ENCODE measurements at places on chromosomes 7 and 10.

DNA sequence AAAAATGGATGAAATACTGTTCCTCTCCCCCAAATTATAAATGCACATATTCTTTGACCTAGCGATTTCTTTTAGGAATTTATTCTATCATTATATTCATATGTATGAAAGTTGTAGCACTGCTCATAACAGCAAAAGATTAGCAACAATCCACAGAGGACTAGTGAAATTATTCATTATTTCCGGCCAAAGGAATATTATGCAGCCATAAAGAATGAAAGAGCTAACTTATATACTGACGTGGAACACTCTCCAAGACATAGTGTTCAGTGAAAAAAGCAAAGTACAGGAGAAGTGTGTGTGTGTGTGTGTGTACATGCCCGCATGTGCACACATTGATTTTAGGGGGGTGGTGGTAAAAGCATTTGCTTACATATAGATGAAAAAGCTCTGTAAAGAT is 23.3 kb downstream of the MMS19 start:
- no peak for DNase-seq

DNA sequence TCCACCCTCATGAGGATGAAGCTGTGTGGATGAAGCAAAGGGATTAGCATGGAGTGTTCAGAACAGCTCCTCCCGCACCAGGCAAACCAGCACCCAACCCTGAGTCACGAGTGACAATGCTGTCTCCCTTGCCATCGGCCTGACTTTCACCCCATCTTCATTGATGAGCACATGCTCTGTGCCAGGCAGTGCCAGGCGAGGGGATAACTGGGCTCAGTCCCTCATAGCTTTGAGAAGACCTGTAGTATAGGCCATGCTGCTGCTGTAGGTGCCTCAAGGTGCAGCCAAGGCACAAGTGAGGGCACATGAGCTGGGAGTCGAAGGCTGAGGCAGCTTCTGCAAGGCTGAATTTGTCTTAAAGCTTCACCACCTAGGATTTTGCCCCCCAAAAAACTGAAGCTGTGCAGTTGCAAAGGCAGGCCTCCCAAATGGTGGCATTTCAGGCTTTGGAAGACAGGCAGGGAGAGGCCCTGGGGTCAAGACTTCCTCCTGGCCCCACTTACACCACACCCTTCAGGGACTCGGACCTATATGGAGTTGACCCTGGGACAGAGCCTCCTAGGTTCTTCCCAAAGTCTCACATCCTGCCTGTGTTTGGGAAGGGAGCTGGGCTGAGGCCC is 54.2 kb upstream of the GDF10 start:
- no peak for DNase-seq

- DNase-seq, result no peak
These were observed 108.1 kb upstream of the SP8 start for GRCh38 chr7:20894806-20895205.

DNA sequence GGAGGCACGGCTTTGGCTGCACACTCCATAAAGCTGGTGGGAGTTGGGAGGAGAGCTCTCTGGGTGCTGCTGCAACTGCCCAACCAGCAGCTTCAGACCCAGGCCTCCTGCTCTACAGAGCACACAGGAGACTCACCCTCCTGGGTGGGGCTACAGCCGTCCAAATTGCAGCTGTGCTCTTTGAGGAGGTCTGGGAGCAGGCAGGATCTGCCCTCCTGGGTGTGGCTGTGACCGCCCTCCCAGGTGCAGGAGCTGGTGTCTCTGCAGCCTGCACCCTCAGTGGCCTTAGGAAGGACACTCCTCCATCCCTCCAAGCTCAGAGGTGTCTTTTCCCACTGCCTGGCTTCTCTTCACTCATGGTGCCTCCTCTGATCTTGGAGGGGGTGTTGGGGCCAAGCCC is 20.0 kb upstream of the PRF1 start:
- no peak for DNase-seq

DNA sequence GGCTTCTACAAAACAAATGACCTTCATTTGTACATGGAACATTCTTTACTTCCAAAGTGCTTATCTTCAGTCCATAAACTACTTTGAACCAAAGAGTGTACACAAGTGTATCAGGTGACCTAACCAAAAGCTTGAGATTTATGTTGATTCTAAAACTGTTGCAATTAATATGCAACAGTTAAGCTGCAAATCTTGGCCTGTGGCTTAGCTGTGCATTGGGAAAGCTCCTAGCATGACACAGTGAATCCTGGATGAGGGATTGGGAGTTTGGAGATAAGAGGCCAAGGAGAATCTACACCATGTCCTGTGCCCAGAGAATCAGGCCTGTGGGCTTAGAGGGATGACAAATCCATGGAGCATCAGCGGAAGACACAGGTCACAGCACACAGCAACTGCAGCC is 105.2 kb upstream of the GSDME start:
- no peak for DNase-seq

GRCh38 chr10:16146993-16147392 is 286.7 kb upstream of the MINDY3 start:
- no peak for DNase-seq

DNA sequence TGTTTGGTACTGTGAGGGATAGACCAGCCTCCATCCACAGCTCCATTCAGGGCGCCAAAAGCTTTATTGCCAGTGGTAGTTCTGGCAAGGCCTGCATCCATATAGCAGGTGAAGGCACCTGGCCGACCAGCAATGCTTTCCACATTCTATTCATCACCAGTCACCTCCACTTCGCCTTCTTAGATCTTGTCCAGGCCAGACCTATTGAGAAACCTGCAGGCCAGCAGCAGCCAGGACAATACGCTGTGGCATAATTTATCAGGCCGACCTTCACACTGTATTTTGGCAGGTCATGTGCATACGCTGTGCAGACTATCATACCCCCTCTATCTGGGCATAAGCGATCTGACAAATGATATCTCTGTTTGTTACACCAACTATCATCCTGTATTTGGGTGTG is 15.2 kb upstream of the KNDC1 start:
- no peak for DNase-seq

DNA sequence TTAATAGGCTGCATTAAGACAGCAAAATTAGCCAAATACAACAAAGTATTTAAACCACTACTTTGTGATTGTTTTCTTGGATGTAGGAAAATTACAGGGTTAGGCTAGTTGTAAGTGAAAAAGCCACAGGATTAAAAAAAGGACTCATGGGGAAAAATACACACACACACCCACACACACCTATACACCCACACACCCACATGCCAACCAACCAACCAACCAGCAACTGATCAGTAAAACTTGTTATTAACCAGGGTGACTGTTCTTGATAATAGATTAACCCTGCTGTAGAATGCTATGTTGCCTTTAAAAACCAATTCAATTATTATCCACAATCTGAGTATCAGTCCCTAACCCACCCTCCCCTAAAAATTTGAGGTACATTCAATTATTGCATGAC is 49.0 kb downstream of the MTPN start:
- no peak for DNase-seq

DNA sequence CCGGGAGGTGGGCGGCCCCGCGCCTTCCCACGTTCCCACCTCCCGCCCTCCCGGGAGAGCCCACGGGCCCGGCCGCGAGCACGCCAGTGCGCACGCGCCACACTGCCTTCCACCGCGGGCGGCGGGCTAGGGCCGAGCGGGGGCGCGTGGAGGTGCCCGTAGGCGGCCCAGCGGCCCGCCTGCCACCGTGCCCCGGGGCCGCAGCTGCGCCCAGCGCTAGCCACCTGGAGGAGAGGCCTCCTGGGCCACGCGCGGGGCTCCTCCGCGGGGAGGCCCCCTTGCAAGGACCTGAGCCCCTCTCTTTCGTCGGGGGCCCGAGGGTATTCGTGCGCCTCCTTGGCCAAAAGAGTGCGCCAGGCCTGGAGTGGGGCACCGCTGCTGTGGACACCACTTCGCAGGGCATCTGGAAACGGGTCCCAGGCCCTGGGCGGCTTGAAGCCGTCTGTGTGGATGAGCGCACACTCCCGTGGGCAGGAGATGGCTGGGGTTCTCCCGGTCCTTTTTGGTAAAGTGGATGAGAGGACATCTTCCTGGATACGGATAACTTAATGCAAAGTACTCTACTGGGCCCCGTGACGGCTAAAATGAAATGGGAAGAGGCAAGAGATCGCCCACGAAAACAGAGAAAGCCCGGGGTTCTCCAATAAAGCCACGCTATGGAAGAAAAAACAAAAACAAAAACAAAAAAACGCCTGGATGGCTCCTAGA is 9.0 kb upstream of the EBF3 start:
- no peak for DNase-seq

GRCh38 chr10:59687657-59688056 is 22.0 kb downstream of the SLC16A9 start:
- no peak for DNase-seq

DNA sequence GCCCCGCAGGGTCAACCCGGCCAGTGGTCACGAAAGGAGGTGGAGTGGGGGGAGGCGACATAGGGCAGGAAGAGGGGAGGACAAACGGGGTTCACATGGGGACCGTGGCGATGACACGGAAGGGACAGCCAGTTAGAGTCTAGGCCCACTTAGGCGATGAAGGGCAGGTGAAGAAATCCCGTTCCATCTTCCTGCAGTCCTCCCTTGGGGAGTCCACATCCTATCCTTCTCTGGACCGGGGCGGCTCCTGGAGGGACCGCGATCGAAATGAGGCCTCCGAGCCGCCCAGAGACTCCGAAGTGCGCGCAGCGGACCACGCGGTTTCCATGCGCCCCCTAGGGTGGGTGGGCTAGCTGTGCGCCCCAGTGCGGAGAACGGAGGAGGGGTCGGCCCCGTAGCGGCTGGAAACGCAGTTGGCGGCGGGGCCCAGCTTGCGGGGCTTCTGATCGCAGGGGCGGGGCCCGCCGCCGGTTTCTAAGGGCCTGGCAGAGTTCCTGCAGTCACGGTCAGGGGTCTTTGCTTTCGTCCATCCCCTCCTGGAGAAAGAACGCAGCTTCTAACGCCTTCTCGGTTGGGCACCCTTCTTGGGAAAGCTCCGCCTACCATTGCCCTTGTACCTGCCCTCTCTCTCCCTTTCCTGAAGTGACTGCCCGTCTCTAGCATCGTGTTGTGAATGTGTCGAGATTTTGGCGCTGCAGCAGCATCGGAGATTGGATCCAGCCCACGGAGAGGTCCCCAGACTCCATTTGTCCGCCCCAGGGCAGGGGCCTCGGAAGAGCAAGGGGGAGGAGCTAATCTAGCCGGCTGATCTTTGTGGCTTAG is 17.9 kb upstream of the TMEM225B start:
- peak; percentile 57 for DNase-seq

GRCh38 chr10:112746329-112746728 is 203.7 kb upstream of the TCF7L2 start:
- no peak for DNase-seq

- no peak for DNase-seq
These were observed 959 bp upstream of the ATRNL1 start for GRCh38 chr10:115092258-115092554.

DNA sequence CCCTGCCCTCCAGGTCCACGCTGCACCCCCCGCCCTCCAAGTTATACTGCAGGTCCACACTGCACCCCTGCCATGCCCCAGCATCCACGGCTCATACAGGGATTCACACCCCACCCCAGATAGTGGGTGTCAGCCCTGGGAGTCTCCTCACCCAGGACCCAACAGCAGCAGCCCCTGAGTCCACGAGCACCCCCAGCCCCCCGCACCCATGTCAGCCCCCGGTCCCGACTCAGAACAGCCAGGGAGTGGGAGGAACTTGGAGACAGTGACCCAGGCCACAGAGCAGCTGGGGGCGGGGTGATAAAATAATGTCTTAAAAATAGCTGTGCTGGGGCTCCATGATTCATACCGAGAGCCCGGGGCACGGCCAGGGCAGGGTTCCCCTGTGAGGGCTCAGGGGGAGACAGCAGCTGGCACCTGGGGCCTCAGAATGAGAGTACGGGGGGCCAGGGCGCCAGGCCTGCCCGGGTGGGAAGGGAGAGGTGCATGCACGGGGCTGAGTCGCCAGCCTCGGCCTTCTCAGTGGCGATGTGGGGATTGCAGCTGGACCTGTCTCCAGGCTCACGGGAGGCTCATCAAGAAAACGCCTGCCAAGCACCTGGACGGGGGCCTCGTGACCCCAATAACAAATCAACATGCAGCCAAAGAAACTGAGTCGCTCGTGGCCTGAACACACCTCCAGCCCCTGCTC is 29.8 kb downstream of the ADAP1 start:
- DNase-seq, result no peak

DNA sequence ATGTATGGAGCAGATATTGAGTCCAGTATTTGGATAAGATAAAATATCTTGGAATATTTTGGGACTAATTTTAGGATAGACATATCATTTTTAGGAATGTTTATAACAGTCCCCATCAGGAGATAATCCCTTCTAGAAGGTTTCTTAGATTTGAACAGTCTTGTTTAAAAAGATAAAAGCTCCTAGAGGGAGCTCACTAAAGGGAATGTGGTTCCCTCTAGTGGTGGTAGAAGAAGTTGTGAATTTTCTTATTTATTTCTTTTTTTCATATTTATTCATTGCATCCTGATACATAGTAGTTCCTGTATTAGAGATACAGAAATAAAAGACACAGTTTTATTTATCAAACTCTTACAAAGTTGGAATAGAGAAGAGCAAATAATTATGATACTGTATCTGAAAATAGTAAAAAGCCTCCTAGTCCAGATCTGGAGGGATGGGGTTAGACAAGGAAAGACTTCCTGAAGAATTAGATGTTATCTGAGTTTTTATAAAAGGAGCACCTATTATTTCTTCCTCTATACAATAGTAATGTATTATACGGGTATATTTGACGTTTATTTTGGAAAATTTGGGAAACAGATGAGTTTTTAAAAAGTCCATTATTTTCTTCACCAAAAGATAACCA is 24.5 kb upstream of the KLF14 start:
- no peak for DNase-seq

DNA sequence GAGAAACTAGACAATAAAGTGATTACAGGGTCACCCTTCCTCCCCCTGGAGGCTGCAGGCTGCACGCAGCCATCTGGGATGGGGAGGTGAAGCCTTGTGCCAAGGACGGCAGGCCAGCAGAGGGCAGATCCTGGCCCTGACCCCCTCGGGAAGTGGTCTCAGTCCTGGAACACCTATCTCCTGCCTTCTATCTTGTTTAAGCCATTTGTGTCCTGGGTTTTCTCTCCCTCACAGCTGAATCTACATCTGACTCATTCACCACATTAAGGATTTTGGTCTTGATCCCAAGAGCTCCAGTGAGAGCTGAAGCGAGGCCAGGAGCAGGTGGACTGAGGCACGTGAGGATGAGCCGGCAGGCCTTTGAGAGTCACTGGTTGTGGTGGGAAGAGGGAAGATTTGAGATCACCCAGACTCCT is 16.4 kb upstream of the PARP12 start:
- no peak for DNase-seq

DNA sequence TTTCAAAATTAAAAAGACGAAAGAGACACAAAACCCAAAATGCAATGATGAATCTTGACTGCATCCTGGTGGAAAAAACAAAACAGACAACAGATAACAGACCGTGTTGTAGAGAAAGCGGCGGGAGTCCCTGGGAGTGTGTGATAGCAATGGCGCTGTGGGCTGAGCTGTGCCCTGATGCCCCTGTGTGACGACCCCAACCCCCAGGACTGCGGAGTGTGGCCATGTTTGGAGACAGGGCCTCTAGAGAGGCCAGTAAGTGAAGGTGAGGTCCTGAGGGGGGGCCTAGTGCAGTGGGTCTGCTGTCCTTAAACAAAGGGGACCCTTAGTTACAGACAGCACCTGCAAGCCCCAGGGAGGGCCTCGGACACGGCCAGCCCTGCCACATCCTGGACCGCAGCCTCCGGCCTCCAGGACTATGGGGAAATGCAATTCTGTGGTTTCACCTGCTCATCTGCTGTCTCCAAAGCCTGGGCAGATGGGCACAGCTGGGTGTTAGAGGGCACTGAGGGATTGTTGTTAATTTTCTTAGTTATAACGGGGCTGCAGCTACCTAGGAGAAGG is 277.7 kb downstream of the DNAJB6 start:
- no peak for DNase-seq

- no peak for DNase-seq
These were observed 121.9 kb downstream of the RALA start for GRCh38 chr7:39745320-39745719.
